Naive thymus-derived CD4-positive, alpha-beta T cell (primary cell): ENCODE measurements at places on chromosomes 6 and 20.

DNA sequence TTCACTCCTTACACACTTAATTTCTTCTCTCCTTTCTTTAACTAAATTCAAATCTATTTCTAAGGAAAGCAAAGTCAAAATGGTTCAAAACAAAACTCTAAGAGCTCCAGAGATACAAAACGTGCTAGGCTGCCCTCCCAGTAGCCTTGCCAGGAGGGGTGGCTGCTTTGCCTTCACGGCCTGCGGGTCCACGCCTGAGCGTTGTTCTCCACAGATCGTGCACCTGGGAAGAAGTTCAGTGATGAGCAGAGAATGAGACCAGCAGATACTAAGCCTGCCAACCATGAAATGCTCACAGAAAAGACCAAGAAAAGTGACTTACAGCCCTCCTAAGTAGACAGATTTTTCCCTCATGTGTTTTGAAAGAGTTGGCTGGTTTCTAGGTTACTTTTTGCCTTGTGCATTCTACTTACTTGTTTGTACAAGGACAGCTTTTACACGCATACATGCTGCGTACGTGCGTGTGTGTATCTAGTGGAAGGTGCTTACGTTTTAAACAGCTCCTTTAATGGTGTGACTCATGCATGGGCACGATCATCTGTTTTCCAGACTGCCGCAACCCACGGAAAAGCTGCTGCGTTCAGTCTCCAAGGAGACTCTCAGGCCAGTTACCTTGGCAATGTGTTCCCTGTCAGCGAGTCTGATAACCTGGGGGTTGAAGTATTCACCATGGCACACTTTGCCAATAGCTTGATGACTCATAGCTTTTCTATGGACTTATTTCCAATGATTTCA is 32.4 kb upstream of the PBOV1 start:
- no peak for DNase-seq

GRCh38 chr6:149749594-149750135 is at the start of gene PCMT1:
Gene PCMT1, plus strand, starts transcription at chr6:149749741. Its CDS starts 161 bp downstream, at chr6:149749902.
- DNase-seq = peak; percentile 96

DNA sequence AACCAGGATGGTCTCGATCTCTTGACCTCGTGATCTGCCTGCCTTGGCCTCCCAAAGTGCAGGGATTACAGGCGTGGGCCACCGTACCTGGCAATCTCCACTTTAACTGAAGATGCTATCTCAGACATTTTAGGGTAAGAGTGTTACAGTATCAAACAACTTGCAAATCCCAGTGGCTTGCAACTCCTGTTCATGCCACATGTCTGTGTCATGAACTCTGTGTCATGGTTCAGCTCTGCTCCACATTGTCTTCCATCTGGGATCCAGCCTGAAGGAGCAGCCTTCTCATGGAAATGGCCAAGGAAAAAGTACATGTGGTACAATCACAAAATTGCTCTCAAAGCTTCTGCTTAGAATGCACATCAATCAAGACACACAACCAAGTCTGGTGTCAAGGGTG is 114.9 kb downstream of the MAP3K5 start:
- no peak for DNase-seq

DNA sequence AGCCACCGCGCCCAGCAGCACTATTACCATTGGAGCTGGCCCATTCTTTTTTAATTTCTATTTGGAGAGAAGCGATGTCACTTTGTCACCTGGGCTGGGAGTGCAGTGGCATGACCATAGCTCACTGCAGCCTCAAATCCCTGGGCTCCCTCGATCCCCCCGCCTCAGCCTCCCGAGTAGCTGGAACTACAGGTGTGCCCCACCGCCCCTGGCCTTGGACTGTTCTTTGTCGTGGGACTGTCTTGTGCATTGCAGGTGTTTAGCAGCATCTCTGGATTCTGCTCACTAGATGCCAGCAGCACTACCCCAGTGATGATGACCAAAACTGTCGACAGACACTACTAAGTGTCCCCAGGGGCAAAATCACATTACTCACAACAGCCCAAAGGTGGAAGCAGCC is 80.3 kb downstream of the PRND start:
- no peak for DNase-seq

GRCh38 chr20:17417225-17417624 is 114.0 kb downstream of the BFSP1 start:
- DNase-seq = no peak

- no peak for DNase-seq
These were observed 110.3 kb downstream of the TBC1D32 start for GRCh38 chr6:121223930-121224329.

DNA sequence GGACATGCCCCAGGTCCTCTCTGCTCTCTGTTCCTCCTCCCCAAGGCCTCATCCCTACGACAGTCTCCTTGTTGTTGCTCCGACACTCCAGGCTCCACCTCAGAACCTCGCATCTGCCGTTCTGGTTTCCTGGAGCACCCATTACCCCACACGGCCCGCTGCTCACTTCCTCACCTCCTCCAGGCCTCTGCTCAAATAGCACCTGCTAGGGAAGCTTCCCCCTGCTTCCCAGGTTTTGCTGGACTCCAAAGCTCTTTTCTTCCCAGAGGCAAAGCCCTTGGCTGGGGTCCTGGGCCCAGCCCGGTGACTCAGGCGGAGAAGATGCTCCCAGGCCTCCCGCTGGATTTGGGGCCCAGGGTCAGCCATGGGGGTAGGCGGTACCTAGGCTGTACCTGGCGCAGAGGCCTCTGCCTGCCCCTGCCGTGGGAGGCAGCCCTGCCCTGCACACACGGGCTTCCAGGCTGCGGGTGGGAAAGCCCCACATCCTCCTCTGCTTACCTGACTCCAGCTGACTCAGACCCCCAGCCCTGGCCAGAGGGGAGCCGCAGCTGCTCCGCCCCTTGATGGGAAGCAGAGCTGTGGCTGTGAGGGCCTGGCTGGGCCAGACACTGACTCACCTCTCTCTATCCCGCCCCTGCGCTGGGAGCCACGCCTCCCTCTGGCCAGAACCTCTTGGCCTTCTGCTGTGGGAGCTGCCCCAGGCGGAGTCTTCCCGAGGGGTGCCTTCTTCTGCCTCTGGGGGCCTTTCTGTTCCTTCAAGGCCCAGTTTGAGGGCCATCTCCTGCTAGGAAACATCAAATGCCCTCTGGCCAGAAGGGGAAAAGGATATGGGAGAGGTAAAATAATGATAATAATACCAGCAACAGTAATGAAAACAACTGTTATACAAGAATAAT is 130.5 kb downstream of the CEBPB start:
- no peak for DNase-seq

GRCh38 chr20:58577139-58577806 is 62.1 kb upstream of the APCDD1L start:
- no peak for DNase-seq

DNA sequence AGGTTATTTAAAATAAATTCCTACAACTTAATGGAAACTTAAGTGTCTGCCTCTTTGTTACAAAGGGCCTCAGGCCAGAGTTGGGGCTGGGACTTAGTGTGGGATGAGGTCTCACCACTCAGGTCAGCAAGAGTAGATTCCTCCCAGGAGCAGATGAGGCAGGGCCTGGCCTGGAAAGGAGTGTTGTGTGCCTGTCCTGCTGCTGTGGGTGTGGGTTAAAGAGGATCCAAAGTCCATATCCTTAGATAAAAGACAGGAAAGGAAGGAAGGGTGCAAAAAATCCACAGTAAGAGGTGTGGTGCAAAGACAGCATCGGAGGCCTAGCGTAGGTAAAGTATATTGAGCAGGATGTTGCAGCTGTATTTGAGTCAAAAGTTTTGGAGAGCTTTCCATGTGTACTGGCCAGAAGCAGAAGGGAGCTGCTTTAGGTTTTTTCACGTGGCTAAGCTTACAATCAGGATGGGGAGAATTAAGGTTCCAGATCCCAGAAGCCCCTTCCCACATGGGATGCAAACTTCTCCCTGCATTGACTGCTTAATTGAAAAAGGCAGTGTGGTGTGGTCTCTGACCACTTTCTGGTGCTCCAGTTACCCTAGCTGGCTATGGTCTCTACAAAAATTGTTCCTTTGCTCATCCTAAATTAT is 12.8 kb upstream of the PLCG1 start:
- no peak for DNase-seq

DNA sequence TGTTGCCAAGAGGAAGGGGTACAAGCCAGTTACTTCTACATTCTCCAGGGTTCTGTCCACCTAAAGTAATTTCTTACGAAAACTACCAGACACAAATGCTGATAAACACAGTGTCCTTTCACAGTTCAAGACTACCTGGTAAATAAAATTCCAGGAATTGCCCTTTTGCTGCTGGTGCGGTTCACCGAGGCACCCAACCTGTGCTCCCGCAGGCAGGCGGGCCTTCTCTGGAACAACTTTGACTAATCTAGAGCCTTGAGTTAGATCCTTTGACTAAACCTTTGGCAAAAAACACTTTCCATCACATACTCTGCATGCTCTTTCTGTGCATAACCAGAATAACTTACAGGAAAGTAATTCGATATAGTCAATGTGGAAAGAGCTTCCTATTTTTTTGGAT is 107.0 kb downstream of the HUS1B start:
- DNase-seq = no peak

GRCh38 chr20:48723308-48724264 is 104.2 kb downstream of the PREX1 start:
- no peak for DNase-seq

DNA sequence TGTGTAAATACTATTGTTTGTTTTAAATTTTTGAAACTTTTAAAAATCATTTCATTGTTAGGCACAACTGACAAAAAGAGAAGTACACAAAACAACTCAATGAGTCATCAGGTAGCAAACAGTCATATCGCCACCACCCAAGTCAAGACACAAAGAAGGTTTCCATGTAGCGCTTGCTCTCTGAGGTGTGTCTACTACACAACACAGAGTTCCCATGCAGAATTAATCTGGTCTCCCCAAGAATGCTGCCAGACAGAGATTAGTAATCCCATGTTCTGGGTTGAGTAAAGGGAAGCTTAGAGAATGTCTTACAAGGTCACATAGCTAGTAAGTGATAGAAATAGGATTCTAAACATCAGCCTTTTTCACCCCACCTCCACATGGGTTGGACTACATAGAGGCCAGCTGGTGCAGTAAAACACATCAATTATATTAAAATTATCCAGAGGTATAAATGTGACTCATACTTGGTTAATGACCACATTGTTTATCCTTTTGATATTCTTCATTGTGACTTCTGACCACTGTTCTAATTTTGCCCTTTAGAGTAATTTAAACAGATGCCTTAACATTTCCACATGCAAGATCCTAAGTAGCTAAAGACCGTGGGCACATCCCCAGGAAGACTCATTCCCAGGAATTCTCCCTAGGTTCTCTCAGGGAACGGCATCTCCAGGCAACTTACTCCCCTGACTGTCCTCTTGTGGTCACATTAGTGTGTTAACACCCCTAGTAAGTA is 413.5 kb downstream of the PRKN start:
- DNase-seq = no peak

DNA sequence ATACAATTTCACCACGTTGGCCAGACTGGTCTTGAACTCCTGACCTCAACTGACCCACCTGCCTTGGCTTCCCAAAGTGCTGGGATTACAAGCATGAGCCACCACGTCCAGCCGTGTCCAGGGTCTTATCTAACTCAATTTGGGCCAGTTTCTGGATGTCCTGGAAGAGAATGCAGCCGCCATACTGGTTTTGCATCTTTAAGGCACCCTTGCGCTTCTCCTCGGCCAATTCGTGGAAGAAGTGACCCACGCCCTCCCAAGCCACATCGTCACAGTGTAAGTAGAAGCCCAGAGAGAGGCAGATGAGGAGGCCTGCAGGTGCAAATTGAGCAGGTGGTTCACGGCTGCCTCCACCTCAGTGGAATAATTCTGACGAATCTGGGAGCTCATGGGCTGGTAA is 3.7 kb upstream of the ZNF335 start:
- DNase-seq = no peak

GRCh38 chr6:9914951-9915350 is 499.9 kb downstream of the TFAP2A start:
- no peak for DNase-seq

DNA sequence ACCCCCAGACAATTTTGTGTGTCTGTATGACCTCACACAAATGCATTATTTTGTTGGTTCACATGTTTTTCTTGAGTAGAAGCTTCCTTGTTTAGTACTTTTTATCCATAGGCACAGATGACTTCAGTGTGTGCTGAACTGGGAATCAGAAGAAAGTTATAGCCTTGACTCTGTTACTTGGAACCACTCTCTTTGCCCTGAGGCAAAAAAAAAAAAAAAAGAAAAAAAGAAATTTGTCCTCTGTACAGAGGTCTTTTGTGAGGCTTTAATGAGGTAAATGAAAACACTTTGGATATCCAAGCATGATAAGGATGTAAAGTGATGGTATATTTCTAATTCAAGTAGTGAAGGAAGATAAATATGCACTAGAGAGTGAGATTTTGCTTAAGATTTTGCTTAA is 51.9 kb downstream of the TRMT11 start:
- DNase-seq = no peak
